ENCODE measurements at places on chromosomes 3 and 15.
A peak's percentile ranks its signal among the peaks of the same experiment; 100 is the strongest.

- DNase-seq = no peak
Observed at GRCh38 chr15:50971542-50971941, 63.1 kb downstream of the AP4E1 start.

GRCh38 chr3:139944256-139944910 is 9.4 kb downstream of the CLSTN2 start:
- no peak for DNase-seq

DNA sequence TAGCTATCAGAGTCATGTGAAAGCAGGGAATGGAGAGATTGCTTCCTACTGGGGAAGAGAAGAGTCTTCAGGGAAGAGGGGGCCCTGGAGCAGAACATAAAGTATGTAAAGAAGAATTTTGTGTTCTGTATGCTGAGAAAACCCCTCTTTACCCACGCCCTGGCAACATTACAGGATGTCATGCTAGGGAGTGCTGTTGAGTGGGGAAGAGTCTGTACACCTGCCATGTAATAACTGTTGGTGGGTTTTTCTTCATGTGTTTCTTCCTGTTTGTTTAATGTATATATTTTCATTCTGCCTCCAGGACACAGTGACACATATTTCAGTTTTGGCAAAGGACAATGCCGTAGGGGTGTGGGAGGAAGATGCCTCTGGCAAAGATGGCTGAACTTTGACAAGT is 122.8 kb upstream of the LPP start:
- DNase-seq = no peak

GRCh38 chr15:72375501-72375845 is 341 bp downstream of the HEXA start:
- DNase-seq = peak; percentile 45

GRCh38 chr15:63037976-63038720 is 4.4 kb upstream of the TPM1 start:
- no peak for DNase-seq

Measured in mucosa of gallbladder (tissue), 1 donor.